ENCODE measurements at places on chromosomes 6 and 20.
A peak's percentile ranks its signal among the peaks of the same experiment; 100 is the strongest.

- DNase-seq: no peak
These were observed 535.9 kb downstream of the FRK start for GRCh38 chr6:115524821-115525220.

DNA sequence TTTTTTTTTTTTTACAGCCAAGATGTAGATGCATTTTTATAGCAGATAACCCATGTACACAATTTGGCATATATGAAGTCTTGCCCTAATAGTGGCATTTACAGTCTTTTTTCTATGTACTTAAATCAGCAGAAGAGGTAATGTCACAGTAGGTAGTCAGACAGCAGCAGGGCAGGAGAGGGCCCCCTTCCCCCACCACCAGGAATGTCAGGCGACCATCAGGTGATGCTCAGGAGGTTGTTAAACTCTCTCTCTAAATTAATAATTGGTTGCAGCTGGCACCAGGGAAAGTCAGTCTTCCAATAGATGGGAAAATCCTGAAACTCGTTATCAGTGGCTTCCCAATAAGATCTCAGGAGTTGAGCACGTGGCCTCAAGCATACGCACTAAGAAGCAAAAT, 188.0 kb upstream of the ADGRB3 start:
- DNase-seq: no peak

GRCh38 chr6:155493694-155494143, 38.1 kb upstream of the NOX3 start:
- no peak for DNase-seq

DNA sequence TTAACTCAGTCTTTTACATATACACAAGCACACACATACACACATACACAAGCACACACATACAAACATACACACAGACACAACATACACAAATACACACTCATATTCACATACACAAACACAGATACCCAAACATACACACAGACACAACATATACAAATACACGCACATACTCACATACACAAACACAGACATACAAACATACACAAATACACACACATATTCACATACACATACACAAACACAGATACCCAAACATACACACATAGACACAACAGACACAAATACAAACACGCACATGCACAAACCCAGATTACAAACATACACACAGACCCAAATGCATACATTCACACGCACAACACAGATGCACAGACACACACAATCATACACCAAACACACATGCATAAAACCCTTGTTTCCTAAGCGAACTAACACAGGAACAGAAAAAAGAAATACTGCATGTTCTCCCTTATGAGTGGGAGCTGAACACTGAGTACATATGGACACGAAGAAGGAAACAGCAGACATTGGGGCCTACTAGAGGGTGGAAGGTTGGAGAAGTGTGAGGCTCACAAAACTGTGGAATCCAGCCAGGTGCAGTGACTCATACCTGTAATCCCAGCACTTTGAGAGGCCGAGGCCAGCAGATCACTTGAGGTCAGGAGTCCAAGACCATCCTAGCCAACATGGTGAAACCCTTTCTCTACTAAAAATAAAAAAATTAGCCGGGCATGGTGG, 34.2 kb downstream of the PIM1 start:
- DNase-seq: no peak

GRCh38 chr20:38630727-38631126, 29.1 kb downstream of the ARHGAP40 start:
- no peak for DNase-seq

DNA sequence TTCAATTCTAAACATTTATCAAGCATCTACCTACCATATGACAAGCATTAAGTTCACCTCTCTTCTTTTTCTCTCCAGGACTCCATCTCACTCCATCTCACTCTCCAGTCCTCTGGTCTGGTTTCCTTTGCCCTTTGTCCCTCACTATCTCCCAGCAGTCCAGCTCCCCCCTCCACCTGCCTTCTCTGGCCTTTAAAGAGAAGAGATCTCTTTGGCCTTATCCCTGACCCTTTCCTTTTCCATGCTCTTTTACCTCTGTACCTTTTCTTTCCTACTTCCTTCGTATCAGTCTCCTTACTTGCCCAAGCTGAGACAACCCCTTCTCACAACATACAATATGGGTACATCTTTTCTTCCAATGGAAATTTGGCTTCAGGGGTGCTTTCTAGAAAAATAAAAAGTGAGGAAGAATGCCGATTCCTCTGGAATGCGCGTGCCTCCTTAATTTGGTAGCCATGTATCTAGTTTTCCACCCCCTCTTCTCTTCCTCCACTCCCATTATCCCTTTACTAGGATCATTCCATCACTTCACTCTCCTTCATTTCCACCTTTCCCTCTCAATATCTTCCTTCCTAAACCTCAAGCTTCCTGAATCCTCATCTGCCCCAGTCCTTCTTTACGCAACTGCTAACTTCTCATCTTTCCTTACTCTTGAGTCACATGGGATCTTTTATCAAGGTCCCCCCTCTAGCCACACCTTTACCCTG, 745 bp upstream of the AGPAT1 start:
- peak; percentile 26 for DNase-seq

- DNase-seq: no peak
These were observed 121.6 kb downstream of the OGFRL1 start for GRCh38 chr6:71410164-71410566.

DNA sequence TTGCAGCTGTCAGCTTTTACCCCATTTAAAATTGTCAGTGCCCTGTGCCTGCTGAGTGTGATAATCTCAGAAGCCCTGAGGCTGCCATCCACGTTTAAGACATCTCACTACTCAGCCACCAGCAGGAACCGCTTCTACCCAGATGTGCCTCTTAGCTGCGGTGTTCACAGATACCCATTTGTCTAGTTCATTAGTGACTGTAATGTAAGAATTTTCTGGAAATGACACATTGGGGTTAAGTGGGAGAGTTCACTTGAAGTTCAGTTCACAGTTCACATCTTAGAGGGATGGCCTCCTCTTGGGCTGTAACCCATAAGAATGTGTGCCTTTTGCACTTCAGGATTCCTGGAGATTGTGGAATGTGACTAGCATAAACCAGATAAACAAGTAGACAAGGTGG, 477.7 kb downstream of the BTBD3 start:
- no peak for DNase-seq

DNA sequence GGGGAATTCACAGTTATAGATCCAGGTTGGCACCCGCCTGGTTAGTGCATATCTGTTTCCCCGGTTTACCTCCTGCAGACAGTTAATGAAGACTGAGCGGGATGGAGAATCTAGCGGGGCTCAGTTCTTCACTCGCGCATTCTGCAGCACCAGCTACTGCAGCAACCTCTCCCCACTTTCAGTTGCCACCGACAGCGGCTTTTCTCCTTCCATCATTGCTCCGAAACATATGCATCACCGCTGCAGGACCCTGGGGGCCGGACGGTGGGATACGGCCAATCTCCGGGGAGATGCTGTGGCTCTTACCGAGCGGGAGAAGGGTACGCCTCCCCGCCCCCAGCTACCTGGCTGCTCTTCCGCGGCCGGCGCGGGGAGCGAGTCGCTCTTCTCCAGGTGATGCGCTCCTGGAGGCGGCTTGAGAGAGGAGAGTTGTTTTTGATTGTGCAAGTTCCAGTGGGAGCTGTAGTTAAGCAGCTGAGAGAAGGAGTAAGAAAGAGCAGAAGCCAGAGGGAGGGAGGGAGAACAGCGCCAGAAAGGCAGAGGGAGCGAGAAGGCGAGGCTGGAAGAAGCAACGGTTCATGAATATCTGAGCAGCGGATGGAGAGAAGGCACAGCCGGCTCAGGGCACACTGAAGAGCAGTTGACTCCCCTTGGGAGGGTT, at the start of gene SGK1:
TSS of gene SGK1 (minus strand) at position 642 of the 661 bp plus-strand sequence. CDS start 652 bp downstream, outside the sequence.
- peak; percentile 20 for DNase-seq

DNA sequence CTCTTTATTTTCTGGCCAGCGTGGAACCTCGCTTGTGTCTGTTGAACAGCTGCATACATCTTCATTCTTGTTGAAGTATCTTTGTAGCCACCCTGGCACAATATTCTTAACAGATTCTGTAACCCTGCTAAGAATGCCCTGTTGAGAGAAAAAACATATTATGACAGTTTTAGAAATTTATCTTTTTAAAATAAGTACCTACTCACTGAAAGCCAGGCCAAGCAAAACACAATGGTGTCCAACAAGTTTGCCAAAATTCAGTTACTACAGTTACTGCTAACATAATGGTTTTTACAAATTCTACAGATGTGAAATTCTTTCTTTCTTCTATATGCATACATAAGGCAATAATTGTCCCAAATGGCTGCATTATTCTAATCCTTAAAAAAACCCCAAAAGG, 18.2 kb downstream of the NUP153 start:
- no peak for DNase-seq

DNA sequence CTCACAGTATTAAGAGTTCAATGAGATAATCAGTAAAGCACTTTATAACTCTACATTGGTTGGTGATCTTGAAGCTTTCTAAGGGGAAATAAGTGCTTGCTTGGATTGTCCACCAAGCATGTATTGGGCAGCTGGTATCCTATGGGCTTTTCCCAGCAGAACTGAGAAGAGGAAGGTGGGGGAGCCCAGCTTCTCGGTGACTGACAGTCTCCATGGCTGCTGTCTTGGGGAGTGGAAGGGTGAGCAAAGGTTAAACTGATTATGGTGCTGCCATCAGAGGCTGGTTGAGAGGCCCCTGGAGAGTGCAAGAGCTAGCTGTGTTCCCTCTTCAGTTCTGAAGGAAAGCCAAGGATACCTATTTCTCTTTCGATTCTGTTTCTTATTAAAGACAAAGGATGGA, 35.5 kb upstream of the ADTRP start:
- DNase-seq: no peak

DNA sequence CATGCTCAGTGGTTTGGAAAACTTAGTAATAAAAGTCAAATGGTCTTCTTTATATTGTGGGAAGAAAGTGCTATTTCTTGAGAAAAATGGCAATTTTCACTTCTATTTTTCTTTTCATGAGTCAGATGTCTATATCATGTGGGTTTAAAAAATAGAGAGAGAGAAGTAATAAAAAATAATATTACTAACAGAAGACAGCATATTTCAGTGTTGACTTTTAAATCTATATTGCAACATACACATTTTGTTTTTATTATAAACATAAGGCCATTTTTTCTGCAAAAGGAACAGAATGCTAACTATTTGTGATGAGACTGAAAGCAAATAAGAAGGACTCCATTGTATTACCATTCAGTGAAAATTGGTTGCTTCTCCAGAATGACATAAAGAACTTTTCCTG, 135.1 kb upstream of the CNR1 start:
- DNase-seq: no peak

DNA sequence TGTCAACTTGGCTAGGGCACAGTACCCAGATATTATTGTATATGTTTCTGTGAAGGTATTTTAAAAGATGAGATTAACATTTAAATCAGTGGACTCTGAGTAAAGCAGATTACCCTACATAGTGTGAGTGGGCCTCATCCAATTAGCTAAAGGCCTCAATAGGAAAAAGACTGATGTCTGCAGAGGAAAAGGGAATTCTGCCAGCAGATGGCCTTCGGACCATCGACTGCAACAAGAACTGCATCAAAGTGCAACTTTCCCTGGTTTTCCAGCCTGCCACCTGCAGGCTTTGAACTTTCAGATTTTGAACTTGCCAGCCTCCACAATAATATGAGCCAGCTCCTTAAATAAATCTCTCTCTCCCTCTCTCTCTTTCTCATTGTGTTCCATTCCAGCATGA, 80.5 kb downstream of the IMPG1 start:
- no peak for DNase-seq

GRCh38 chr6:31122791-31123706, 2.8 kb upstream of the CDSN start:
- DNase-seq: no peak

GRCh38 chr20:2729251-2729713, 36.7 kb downstream of the EBF4 start:
- DNase-seq: no peak

DNA sequence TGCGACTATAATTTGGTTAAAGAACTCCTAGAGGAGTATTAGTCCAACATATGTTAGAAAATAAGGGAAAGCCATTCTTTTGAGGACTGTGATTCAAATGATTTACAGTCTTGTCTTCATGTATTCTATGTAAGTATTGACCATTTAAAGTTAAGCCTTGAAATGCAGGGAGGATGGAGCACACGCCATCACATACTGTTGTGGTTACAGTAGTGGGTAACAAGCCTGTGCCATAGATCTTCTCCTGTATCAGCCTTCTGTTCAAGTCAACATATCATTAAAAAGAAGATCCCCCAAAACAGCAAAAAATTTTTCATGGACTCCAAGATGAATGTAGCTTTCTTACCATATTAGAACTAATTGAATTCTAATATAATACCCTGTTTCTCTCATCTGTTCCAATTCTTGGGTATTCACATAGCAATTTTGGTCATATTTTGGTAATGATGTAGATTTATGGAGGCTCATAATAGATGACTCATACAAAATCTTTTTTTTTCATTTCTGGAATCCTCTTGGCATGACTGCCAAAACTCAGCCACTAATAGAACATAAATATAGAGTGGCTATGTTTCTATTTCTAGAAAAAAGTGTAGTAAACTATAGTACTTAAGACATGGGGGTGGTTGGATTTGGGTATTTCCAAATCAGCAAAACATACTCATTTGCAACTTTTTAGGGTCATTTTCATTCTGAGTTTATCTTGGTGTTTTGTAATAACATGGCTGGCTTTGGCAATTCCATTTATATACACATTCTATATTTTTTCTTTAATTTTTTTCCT, 413.5 kb downstream of the BCKDHB start:
- no peak for DNase-seq

GRCh38 chr6:139970591-139970991, 596.1 kb upstream of the CITED2 start:
- no peak for DNase-seq

- DNase-seq: no peak
These were observed 4.5 kb downstream of the IGF2R start for GRCh38 chr6:159973406-159973805.

GRCh38 chr6:16822975-16823717, 61.9 kb upstream of the ATXN1 start:
- DNase-seq: no peak

DNA sequence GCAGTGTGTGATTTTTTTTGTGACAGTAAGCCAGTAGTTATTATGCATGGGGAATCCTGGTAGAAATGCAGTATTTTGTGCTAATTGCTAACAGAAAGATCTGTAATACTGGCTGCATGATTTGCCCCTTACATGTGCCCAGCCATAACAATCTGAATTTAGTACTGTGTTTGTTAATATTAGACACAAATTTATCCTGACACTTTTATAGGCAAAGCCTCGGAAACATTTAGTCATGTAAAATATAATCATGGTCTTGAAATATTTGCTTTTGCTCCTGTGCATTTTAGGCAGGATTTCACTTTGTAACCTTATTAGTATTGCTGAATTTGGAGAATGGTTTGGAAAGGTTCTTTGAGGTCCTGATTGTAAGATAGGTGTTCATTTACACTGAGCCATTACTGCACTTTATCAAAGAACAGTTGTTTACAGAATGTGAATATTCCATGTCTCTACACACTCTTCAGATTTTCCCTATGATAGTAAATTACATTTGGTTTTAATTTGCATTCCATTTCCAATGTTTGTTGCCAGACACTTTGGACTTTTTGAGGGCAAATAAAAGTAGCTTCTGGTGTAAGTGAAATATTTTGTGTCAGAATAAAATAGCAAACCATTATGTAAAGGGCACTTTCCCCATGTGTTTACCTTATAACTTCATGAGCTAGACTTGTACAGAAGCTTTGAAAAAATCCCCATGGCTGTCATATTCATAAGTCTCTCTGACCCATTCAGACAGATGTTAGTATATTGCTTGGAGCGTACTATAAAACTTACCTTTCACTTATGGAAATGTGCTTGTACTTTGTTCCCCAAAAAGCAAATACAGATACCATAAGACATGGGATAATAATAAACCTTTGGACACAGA, 349.9 kb downstream of the ARHGAP18 start:
- DNase-seq: no peak

- no peak for DNase-seq
These were observed 16.3 kb downstream of the TRAF3IP2 start for GRCh38 chr6:111589366-111589765.
